ENCODE measurements at places on chromosomes 3 and 15.

GRCh38 chr15:44159492-44159891 lies 35.6 kb downstream of the FRMD5 start:
- DNase-seq, result no peak

DNA sequence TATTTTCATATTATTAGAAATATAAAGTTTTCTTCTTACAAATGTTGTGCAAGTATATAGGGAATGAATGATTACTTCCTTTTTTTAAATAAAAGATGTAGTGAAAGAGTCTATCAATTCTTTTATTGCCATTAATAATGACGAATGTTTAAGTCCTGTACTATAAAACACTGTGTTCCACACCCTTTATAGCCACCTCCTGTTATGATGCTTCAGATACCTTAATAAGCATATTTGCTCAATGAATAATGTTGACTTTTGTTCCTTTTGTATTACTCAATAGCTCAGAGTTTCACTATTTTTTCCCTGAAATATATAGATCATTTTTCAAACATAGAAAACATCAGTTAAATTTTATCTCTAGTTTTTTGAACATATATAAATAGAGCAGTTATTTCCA lies 378.2 kb upstream of the THBS1 start:
- no peak for DNase-seq

DNA sequence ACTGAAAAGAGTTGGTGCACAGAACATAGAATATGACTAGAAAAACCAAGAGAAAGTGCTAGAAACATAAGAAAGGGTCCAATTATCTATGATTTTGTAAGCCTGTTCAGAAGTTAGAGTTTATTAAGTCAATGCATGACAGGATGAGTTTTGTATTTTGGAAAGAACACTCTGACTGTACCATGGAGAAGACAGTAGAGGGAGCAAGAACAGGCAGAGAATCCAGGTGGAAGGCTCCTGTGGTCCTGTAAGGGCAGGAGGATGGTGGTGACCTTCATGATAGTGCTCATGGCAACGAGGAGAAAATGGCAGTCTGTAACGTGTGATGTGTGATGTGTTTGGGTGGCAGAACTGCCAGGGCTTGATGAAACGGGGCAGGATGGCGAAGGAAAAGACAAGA lies 249.1 kb downstream of the CTNNB1 start:
- DNase-seq, result no peak

GRCh38 chr15:56175788-56176187 lies 67.9 kb downstream of the RFX7 start:
- no peak for DNase-seq

DNA sequence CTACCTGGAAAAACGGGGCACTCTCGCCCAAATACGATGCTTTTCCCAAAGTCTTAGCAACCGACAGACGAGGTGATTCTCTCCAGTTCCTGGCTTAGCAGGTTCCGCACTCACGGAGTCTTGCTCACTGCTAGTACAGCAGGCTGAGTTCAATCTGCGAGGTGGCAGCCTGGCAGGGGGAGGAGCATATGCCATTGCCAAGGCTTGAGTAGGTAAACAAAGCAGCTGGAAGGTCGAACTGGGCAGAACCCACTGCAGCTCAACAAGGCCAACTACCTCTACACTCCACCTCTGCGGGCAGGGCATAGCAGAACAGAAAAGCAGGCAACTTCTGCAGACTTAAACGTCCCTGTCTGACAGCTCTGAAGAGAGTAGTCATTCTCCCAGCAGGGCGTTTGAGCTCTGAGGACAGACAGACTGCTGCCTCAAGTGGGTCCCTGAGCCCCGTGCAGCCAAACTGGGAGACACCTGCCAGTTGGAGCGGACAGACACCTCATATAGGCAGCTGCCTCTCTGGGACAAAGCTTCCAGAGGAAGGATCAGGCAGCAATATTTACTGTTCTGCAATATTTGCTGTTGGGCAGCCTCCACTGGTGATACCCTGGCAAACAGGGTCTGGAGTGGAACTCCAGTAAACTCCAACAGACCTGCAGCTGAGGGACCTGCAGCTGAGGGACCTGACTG lies 73.4 kb upstream of the CADM2 start:
- DNase-seq, result no peak

GRCh38 chr3:43362961-43363360 lies 76.6 kb downstream of the SNRK start:
- DNase-seq, result peak; percentile 9

DNA sequence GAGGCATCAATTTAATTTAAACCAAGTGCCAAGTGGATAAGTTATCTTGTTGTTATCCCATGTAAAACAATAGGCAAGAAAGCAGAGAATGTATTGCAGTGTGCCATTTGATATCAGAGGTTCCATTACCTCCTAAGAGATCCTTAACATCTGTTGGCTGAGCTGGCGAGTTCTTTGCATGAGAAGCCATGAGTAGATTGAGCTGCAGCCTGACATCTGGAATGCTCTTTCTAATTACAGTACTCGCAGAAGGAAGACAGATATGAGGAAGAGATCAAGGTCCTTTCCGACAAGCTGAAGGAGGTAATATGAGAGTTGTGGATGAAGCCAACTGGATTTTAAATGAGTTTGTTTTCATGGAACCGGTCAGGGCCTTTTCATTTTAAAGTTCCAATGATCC lies 19.4 kb downstream of the TPM1 start:
- DNase-seq, result no peak

DNA sequence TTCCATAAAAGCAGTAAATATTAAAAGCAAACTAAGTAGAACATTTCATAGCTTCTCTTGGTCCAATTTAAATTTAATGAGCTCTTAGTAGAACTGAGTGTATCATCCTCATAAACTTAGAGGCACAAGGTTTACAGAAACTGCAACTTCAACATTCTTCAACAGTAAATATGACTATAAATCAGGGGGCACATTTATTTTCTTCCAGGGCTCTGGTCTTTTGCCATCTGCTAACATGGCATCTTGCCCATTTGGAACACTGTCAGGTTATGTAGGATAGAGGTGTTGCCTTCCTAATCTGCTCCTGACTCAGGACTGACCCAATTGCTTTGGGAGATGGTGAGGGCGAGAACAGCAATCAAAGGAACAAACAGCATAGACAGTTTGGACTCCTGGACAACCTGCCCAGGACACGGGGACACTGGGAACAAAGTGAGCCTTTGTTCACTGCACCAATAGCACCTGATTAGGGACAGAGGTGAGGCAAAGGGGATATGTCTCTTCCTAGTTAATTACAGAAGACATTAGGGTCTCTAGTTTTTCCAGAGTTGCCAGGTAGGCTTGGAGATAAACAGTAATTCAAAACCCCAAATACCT lies 610.2 kb upstream of the ROBO2 start:
- no peak for DNase-seq

Measured in aorta (tissue), 5 donors.